ENCODE measurements at places on chromosomes 5 and 9. TPM values are rescaled to one million over a fixed set of nuclear protein-coding genes. Genes with fewer than 3 reads are reported as not detected.
A peak's percentile ranks its signal among the peaks of the same experiment; 100 is the strongest.

- DNase-seq: no peak
- H3K4me1 ChIP-seq: peaks cover 16% of the 10 kb centered on the region
- no peak overlapping the region for H3K4me3 ChIP-seq
- H3K36me3 ChIP-seq: no peaks in the 10 kb centered on the region
- no peak overlapping the region for H3K27ac ChIP-seq
- peaks cover 5% of the 10 kb centered on the region for H3K27me3 ChIP-seq
Measured at GRCh38 chr5:158746979-158747378, 352.7 kb downstream of the EBF1 start.

DNA sequence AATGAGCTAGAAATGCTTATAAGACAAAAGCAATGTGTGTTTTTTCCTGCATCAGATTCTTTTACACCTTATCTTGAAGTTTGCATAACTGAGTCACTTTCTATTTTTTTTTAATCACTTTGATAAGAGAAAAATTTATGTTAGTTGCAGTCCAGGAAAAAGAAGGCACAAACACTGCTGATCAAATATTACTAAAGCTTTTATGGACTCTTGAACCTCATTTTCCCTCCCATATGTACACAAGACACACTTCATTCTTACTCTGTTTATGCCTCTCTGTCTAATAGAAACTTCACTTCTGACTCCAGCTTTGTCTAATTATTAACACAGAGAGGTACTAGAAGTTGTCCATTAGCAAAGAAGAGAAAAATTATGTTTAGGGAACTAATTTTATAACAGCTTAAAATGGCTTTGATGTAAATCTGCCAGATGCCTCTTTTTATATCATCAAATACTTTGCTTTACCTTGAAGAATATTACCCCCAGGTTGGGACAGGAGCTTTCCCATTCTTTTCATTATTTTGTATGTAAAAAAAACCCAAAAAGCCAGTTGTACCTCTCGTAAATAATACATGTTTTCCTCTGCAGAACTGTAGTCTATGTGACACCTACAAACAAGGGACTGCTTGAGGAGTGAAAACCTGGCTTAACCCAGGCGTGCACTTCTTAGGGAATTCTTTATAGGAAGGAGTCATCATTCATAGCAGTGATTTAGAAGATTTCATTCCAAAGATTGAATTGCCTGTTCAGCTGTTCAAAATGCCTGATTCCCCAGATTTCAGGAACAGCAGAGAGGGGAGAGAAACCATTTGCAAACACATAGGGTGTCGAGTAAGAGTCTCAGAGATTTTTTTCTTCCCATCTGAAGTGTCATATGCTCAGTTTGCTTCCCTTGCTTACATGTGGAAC lies 72.6 kb downstream of the DAPK1 start:
- peak overlapping the region; percentile 65 for H3K27ac ChIP-seq
- peaks cover 4% of the 10 kb centered on the region for H3K27me3 ChIP-seq
- H3K4me1 ChIP-seq: peaks cover 58% of the 10 kb centered on the region
- DNase-seq: no peak

DNA sequence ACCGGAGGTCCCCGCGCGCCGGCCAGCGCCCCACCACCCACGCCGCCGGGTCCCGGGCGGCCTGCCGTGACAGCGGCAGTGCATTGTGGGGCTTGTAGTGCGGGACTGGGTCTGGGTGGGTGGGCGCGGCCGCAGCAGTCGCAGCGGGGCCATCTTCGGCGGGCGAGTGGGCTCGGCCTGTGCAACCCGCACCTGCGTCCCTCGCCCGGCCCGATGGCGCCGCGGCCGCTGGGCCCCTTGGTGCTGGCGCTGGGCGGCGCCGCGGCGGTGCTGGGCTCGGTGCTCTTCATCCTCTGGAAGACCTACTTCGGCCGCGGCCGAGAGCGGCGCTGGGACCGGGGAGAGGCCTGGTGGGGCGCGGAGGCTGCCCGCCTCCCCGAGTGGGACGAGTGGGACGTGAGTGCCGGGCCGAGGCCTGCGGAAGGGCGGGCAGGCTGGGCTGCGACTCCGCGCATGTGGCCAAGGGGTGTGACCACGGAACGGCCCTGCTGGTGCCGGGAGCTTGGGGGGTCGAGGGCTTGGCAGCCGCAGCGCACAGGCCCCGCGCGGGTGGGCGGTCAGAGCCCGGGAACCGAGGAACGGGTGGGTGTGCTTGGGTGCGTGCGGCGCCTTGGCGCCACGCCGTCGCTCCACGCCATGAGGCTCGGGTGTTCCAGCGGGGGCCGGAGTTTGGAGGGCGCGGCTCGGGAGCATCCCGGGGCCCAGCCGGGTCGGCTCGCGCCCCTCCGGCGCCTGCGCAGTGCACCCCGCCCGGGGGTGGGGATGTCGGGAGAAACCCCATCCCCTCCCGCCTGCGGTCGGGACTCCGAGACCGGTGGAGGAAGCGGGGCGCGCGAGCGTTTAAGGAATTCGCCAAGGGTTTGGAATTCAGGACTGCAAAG lies at the start of gene ARL10:
Gene ARL10, plus strand, starts transcription at position 137 of the 881 bp plus-strand sequence. Its CDS starts 77 bp downstream, at position 214.
- peaks cover 13% of the 10 kb centered on the region for H3K27me3 ChIP-seq
- DNase-seq: peak; percentile 74
- peaks cover 11% of the 10 kb centered on the region for H3K4me1 ChIP-seq
- H3K27ac ChIP-seq: peak within 1 kb of the TSS; percentile 48
- peaks cover 8% of the 10 kb centered on the region for H3K36me3 ChIP-seq

GRCh38 chr5:98454904-98455303 lies 318.6 kb upstream of the RGMB start:
- no peak overlapping the region for H3K4me3 ChIP-seq
- H3K4me1 ChIP-seq: no peaks in the 10 kb centered on the region
- H3K36me3 ChIP-seq: no peaks in the 10 kb centered on the region

- H3K4me3 ChIP-seq: no peak overlapping the region
- DNase-seq: no peak
- H3K27ac ChIP-seq: no peak overlapping the region
- H3K27me3 ChIP-seq: peaks cover 5% of the 10 kb centered on the region
- H3K4me1 ChIP-seq: peaks cover 11% of the 10 kb centered on the region
- H3K36me3 ChIP-seq: no peaks in the 10 kb centered on the region
Measured at GRCh38 chr5:34622098-34622400, 34.1 kb upstream of the RAI14 start.

DNA sequence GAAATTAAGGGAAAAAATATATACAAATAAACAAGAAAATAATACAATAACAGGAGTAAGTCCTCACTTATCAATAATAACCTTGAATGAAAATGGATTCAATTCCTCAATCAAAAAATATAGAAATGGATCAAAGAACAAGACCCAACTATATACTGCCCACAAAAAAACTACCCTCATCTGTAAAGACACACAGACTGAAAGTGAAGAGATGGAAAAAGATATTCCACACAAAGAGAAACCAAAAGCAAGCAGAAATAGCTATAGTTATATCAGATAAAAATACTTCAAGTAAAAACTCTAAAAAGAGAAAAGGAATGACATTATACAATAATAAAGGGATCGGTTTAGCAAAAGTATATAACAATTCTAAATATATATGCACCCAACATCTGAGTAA lies 66.5 kb downstream of the KIAA0825 start:
- no peak overlapping the region for H3K4me3 ChIP-seq
- H3K27ac ChIP-seq: no peak overlapping the region
- no peaks in the 10 kb centered on the region for H3K4me1 ChIP-seq
- no peak for DNase-seq
- no peaks in the 10 kb centered on the region for H3K27me3 ChIP-seq

GRCh38 chr9:129834489-129835127 lies 467 bp downstream of the C9orf78 start:
- peaks cover 25% of the 10 kb centered on the region for H3K4me1 ChIP-seq
- DNase-seq: no peak
- peaks cover 7% of the 10 kb centered on the region for H3K27me3 ChIP-seq
- peak overlapping the region; percentile 99 for H3K4me3 ChIP-seq
- peak overlapping the region; percentile 90 for H3K27ac ChIP-seq

Gene SAPCD2
- total RNA-seq: 13.5 TPM

Gene CDC25C
- 3.2 TPM for total RNA-seq

DNA sequence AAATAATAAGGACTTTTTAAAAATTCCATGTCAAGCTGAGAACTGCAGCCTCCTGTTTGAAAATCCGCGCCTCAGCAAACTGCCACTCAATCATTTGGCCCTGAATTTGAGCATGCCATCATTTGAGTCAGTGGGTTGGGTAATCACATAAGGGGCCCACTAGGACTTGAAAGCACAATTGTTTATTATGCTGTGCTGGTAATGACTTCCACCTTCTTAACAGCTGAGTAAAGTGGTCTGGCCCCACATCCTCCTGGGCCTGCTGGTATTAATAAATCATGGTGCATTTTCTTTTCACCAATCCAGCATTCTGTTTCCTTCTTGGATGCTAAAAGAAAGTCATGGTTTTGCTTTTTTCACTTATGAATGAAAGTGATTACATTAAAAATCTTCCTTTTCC lies 103.0 kb upstream of the CTSL start:
- peaks cover 14% of the 10 kb centered on the region for H3K27me3 ChIP-seq
- peaks cover 25% of the 10 kb centered on the region for H3K36me3 ChIP-seq
- H3K27ac ChIP-seq: peak overlapping the region; percentile 62
- DNase-seq: no peak
- peak overlapping the region; percentile 34 for H3K4me3 ChIP-seq
- H3K4me1 ChIP-seq: peaks cover 45% of the 10 kb centered on the region

- H3K4me1 ChIP-seq: peaks cover 5% of the 10 kb centered on the region
- H3K36me3 ChIP-seq: no peaks in the 10 kb centered on the region
- H3K27me3 ChIP-seq: peaks cover 2% of the 10 kb centered on the region
- H3K4me3 ChIP-seq: no peak overlapping the region
Measured at GRCh38 chr5:96957254-96958049, 21.6 kb downstream of the LNPEP start.

- no peak for DNase-seq
- peaks cover 29% of the 10 kb centered on the region for H3K4me1 ChIP-seq
- H3K27ac ChIP-seq: peak overlapping the region; percentile 60
- H3K4me3 ChIP-seq: peak overlapping the region; percentile 80
- peaks cover 12% of the 10 kb centered on the region for H3K27me3 ChIP-seq
Measured at GRCh38 chr5:32170303-32171151, 3.6 kb downstream of the GOLPH3 start.

Gene C9orf153
- 0.27 TPM for total RNA-seq

DNA sequence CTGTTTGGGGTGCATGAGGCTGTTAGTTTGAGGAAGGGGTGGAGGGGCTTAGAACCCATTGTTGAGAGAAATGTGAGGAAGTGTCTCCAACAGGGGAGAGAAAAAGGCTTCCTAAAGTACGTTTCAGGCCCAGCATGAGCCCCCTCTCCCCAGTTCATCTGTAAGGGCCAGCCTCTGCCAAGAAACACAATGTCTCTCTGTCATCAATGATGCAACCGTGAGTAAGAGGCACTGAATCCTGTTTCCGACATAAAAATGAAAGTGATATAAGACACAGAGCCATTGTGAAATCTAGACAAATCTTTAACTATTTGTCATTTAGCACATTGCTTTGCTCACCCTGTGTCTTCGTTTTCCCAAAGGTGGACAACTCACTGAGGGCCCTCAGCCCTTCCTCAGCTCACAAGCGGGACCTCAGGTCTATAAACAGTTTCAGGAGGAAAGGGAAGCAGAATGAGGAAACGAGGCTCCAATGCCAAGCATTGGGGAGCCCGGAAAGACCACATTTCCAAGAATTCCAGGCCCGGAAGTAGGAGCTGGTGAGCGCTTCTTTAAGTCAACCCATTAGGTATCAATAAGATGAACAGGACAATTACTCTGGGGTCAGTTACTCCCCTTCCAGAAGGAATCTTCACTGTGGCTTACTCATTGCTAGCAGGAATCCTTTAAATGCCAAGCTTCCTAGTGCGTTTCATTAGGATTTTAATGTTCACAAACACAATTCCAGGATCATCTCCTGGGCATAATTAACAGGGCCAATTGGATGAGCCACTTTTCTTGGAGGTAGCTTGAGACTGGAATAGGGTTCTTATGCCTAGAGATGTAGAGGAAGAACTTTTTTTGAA lies 59.0 kb upstream of the KLF4 start:
- no peaks in the 10 kb centered on the region for H3K36me3 ChIP-seq
- H3K4me1 ChIP-seq: no peaks in the 10 kb centered on the region
- H3K27ac ChIP-seq: no peak overlapping the region
- H3K4me3 ChIP-seq: no peak overlapping the region
- DNase-seq: no peak

Gene ZBTB34
- total RNA-seq: 21.0 TPM

GRCh38 chr5:173742432-173742816 lies 126.0 kb upstream of the BOD1 start:
- no peak overlapping the region for H3K4me3 ChIP-seq
- no peak for DNase-seq
- H3K27me3 ChIP-seq: peaks cover 4% of the 10 kb centered on the region
- no peak overlapping the region for H3K27ac ChIP-seq
- peaks cover 9% of the 10 kb centered on the region for H3K4me1 ChIP-seq

GRCh38 chr5:32298059-32298415 lies 14.7 kb downstream of the MTMR12 start:
- peaks cover 28% of the 10 kb centered on the region for H3K4me1 ChIP-seq
- no peak for DNase-seq
- H3K4me3 ChIP-seq: peak overlapping the region; percentile 5
- H3K27me3 ChIP-seq: peaks cover 5% of the 10 kb centered on the region
- H3K27ac ChIP-seq: peak overlapping the region; percentile 70
- H3K36me3 ChIP-seq: peaks cover 7% of the 10 kb centered on the region

Gene LCP2
- not detected for total RNA-seq

GRCh38 chr9:132006677-132007370 lies 72.8 kb downstream of the MED27 start:
- H3K4me3 ChIP-seq: peak overlapping the region; percentile 41
- H3K27me3 ChIP-seq: peaks cover 2% of the 10 kb centered on the region
- H3K36me3 ChIP-seq: no peaks in the 10 kb centered on the region
- no peak for DNase-seq
- H3K27ac ChIP-seq: no peak overlapping the region

- no peak overlapping the region for H3K4me3 ChIP-seq
- peaks cover 34% of the 10 kb centered on the region for H3K4me1 ChIP-seq
- H3K36me3 ChIP-seq: no peaks in the 10 kb centered on the region
- H3K27ac ChIP-seq: no peak overlapping the region
- H3K27me3 ChIP-seq: peaks cover 26% of the 10 kb centered on the region
- DNase-seq: no peak
Measured at GRCh38 chr9:133639613-133640012, 3.5 kb downstream of the DBH start.

DNA sequence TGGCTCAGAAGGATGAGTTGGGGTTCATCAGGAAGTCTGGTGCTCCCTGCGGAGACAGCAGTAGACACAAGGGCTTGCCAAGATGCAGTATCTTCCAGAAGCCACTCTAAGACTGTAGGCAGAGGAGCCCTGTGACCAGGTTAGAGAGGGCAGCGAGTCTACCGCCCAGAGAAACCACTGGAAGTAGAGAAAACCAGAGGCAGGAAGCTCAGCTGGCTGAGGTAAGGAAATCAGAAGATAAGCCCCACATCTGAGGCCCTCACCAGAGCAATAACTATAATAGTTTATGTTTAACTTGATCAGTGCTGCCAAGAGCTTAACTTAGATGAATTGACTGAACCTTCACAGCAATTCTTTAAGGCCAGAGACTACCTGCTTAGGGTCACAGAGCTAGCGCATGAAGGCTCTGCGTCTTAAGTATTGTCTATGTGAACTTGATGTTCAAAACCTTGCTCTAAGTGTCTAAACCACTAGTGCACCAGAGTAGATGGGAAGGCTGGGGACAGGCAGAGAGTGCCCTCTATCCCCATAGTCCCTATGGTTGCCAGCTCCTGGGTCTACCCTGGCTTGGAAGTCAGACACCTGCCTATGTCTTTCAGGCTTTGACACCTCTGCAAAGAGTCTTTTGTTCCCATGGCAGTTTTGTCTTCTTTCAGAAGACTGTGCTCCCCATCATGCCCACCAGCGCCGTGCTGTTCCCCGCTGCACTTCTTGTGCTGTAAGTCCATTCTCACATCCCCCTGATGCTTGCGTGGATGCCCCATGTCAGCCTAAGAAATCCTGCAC lies 228.2 kb upstream of the KLF4 start:
- no peak overlapping the region for H3K4me3 ChIP-seq
- no peaks in the 10 kb centered on the region for H3K36me3 ChIP-seq
- no peak for DNase-seq
- no peaks in the 10 kb centered on the region for H3K4me1 ChIP-seq
- H3K27ac ChIP-seq: no peak overlapping the region

Gene BHMT
- 20.4 TPM for total RNA-seq
